Left ventricle myocardium superior (tissue), 1 donor: ENCODE measurements at places on chromosomes 11 and 22. TPM values are rescaled to one million over a fixed set of nuclear protein-coding genes. Genes with fewer than 3 reads are reported as not detected.

DNA sequence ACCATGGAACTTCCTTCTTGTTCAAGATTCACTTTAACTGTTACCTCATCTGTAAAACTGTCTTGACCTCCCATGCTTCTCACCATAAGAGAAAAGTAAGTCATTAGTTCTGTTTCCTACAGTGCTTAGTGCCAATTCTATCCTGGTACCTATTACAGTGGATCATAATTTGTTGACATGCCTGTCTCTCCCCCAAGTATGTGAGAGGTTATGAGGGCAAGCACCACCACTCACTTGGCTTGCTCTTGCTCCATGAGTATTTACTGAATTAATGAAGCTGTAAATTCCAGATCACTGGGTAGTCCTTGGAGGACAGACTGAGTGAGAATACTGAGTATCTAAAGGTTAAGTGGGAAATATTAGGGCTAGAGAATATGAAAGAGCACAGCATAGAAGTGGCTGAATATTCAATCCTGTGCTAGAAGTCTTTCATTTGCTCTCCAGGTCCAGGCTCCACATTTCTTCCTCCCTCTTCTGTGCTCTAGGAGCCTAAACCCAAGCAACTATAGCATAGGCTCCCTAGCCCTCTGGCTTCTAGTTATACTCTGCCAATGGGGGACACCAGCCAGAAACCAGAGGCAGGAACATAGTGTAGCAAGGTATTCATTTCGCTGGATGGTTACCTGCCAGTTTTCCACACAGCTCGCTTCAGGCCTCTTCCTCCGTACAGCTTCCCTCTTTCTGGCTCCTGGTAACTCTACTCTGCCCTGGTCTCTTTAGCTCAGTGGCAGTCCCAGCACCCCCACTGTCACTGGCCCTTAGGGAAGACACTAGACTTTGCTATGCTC, 118.2 kb upstream of the SLC5A12 start:
- no peak for DNase-seq

- no peak for DNase-seq
Observed at GRCh38 chr22:49199224-49199623, 628.4 kb downstream of the BRD1 start.

- no peak for DNase-seq
Observed at GRCh38 chr11:87573708-87574107, 536.0 kb downstream of the TMEM135 start.

DNA sequence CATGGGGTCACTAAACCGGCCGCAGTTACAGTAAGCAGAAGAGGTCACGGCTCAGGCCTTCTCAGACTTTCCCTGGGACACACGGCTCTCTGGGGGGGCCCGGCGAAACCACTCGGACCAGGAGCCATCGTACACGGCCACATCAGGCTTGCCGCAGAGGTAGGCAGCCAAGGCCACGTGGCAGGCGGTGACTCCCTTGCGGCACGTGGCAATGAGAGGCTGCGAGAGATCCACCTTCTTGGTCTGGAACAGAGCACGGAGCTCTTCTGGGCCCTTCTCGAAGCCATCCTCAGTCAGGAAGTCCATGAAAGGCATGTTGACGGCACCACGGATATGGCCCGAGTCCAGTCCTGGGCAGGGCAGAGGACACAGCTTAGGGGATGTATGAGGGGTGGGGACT, 8.3 kb downstream of the TST start:
- DNase-seq = no peak

- no peak for DNase-seq
Observed at GRCh38 chr11:126466236-126467045, 111.0 kb downstream of the ST3GAL4 start.

DNA sequence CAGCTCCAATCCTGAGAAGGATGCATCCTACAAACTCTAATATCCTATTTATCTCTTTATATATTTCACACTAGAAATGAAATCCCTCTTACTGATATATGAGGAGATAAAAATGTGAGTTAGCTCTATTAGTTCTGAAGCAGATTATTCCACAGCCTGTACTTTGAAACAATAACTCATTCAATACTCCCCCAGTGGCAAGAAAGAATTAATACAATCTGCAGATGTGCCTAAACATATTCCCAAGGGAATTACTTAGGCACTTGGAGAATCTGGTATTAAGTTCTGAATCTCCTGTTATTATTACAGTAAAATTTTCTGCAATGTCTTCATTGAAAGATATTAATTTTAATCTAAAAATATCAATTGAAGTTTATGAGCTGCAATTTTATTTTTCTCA, 59.4 kb downstream of the DDI1 start:
- no peak for DNase-seq

- no peak for DNase-seq
Observed at GRCh38 chr22:48104766-48105165, 1342.3 kb downstream of the TBC1D22A start.

- DNase-seq = peak; percentile 36
Observed at GRCh38 chr11:30583476-30584280, 2.5 kb downstream of the MPPED2 start.

GRCh38 chr22:20965104-20965887, 1.8 kb upstream of the AIFM3 start:
- no peak for DNase-seq

- DNase-seq = no peak
Observed at GRCh38 chr11:78223320-78223954, 34.7 kb downstream of the USP35 start.

GRCh38 chr11:61315260-61315659, 17.6 kb downstream of the DDB1 start:
- no peak for DNase-seq

DNA sequence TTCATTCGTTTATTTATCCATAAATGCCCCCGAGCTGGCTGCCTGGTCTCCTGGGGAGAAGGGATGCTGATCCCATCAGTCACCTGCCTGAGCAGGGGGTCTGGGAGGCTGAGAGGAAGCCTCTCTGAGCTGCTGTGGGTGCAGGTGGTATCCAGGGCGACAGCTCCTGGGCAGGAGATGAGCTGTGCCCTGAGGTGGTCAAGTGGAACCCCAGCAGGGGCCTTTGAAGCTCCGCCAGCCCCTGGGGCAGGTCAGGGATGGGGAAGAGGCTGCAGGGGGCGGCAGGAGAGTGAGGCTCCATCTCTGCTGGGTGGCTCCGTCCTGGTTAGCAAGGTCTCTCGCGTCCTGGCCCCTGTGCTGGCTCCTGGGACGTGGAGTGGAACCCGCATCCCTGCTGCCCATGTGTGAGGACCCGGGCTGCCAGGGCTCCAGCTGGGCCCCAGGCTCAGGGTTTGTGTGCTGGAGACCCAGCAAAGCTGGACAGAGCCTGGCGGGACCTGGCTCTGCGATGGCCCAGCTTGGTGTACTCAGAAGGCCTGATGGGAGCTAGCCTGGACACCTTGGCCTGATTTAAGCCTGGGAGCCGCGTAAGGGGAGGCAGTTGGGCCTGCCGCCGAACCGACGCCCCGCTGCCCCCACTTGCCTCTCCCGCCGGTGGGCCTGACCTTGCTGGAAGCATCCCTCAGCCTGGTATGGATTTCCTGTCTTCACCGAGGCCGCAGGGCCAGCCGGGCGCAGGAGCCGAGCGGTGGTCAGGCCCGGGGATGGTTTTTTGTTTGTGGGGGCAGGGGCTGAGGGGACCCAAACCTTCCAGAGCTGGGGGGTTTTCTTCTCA, 44.5 kb downstream of the RTN4R start:
- no peak for DNase-seq

DNA sequence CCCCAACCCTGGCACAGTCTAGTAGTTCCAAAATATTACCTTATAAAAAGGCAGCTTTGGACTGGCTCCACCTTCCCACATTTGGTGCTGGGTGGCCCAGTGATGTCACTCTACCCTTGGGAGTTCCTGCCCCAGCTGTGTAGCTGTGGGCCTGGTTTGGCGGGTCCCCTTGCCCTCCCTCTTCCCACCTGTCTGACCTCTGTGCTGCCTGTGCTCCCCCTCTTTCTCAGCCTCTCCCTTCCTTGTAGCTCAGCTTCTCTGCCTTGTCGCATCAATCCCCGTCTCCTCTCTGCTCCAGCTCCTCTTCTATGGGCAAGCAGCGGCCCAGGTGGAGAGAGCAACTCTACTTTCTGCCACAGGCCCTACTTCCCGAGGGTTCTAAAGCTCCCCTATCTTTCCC, 54.6 kb downstream of the CHRDL2 start:
- no peak for DNase-seq

HSPB2 gene
- total RNA-seq = 37.0 TPM

ATM gene
- 33.3 TPM for total RNA-seq

CCDC73 gene
- not detected for total RNA-seq

SAA4 gene
- not detected for total RNA-seq

ROBO4 gene
- total RNA-seq = 27.6 TPM
